ENCODE measurements at places on chromosomes 12 and 14.
A peak's percentile ranks its signal among the peaks of the same experiment; 100 is the strongest.

GRCh38 chr12:42892702-42893551, 303.4 kb upstream of the PRICKLE1 start:
- no peak for DNase-seq

- no peak for DNase-seq
Measured at GRCh38 chr14:63011623-63012022, 33.6 kb downstream of the KCNH5 start.

GRCh38 chr14:101540481-101541462, 20.5 kb upstream of the DIO3 start:
- no peak for DNase-seq

DNA sequence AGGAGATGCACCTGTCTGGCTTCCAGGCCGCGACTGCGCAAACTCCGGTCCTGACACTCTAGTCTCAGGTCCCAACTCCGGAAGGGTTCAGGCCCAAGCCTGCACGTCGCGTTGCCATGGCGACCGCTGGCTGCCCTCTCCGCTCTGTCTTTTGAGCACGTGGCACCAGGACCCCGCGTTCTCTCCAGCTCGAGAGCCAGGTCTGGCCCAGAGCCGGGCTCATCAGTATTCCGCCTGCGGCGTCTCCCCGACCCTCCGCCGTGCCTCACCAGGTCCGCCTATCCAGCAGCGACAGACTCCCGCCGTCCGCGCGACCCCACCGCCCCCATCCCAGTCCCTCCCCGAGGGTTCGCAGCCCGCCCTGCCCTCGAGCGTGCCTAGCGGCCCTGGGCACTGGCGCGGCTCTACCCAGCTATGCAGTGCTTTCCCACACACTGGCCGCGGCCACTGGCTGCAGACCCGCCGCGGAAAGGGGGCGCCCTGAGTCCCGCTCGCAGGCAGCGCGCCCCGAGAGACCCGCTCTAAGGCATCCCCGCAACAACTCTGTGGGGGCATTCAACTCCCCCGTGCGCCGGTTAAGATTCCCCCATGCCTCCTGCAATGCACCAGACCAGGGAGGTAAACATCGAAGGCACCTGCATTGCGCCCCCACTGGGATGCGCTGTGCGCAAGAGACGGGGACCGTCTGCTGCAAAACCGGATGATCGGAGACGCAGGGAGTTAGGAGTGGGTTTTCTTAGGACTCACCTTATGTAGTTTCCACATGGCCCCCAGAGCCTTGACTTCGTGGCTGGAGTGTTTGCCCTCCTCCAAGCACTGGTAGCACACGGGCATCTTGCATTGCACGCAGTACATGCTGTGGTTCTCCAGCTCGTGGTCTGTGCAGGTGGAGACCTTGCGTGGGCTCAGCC, 1.3 kb downstream of the TRIM9 start:
- no peak for DNase-seq

- no peak for DNase-seq
Measured at GRCh38 chr12:26435069-26435404, 239.7 kb downstream of the SSPN start.

DNA sequence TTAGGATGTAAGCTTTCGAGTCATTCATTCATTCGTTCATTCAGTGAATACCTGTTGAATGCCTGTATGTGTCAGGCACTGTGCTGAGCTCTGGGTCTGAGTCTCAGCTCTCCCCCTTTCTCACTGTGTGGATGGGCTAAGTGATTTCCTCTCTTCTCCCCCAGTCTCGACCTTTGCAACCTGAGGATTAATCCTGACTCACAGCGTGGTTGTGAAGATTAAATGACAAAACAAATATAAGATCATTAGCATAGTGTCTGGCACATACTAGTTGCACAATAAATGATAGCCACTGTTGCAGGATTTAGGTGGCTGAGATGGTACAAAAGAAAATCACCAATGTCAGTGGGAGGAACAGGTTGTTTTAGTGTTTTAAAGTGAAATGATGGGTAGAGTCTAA, 136.7 kb downstream of the GPR135 start:
- DNase-seq: no peak

GRCh38 chr14:58844544-58844943, 206.8 kb downstream of the DACT1 start:
- DNase-seq: no peak

GRCh38 chr12:91616416-91616815, 433.8 kb upstream of the DCN start:
- DNase-seq: no peak

DNA sequence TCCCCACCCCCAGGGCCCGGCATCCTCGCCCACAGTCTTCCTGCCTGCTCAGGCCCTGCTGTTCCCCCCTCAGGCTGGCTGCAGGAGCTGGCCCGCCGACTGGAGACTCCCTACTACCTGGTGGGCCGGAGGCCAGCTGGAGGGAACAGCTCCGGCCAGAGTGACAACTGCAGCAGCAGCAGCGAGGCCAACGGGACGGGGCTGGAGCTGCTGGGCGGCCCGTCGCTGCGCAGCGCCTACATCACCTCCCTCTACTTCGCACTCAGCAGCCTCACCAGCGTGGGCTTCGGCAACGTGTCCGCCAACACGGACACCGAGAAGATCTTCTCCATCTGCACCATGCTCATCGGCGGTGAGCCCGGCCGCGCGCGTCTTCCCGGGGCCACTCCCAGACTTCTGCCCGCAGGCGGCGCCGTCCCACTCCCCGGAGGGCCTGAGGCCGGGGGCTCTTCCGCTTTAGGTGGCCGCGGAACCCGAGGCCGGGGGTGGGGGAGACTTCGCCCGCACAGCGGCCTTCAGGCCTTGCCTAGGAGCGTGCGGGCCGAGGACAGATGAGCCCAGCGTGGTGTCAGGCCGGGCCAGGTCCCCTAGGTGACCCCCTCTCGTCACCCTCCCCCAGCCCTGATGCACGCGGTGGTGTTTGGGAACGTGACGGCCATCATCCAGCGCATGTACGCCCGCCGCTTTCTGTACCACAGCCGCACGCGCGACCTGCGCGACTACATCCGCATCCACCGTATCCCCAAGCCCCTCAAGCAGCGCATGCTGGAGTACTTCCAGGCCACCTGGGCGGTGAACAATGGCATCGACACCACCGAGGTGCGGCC, 10.2 kb downstream of the KCNH3 start:
- DNase-seq: no peak

DNA sequence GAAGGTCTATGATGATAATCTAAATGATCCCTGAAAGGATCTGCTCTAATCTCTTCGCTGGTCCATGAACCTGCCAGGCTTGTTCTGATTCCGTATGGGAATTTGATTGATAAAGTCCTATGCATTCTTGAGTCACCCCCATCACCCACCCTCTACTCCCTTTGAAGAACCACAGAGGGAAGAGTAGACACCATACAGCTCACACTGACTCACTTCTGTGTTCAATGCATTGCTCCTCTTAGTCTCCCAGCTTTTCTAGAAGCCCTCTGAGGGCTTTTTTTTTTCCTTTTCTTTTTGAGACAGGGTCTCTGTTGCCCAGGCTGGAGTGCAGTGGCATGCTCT, 18.5 kb upstream of the GPRC5A start:
- DNase-seq: peak; percentile 18

- no peak for DNase-seq
Measured at GRCh38 chr14:77014004-77014604, 14.4 kb downstream of the IRF2BPL start.

- no peak for DNase-seq
Measured at GRCh38 chr12:98990648-98991047, 345.6 kb downstream of the APAF1 start.

- no peak for DNase-seq
Measured at GRCh38 chr14:99519931-99520421, 38.8 kb downstream of the CCNK start.

GRCh38 chr14:92902726-92903125, 20.2 kb upstream of the CHGA start:
- DNase-seq: no peak

- no peak for DNase-seq
Measured at GRCh38 chr14:101276309-101277091, 284.8 kb upstream of the DIO3 start.

DNA sequence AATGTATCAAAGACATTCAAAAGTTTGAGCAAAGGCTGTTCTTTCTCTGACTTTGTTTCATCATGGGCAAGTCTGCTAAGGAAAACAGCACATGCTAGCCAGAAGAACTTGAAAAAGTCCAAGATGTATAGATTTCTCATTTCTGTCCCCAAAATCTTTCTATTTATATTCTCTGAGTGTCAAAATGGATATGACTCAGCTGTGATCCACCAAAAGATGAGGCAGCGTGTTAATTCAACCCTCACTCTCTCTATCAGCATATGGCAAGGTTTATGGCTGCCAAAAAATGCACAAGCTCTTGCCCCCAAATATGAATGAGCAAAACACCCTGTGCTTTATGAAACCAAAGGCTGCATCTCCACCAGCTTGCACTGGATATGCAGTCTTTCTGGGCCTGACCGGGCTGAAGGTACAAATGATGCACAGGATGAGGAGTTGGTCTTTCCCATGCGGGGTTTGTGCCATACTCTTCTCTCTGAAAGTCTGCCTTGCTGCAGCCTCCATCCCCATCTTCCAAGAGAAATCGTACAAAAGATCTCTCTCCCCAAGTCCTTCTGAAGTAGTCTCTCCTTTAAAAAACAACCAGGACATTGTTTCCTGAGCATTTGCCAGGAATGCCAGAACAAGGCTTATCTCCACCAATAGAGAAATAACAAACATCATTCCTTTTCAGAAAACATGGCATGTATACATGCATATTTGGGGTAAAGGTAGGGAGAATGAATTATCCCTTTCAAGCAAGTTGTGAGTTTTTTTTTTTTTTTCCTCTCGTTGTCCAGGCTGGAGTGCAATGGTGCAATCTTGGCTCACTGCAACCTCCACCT, 203.4 kb downstream of the TMX1 start:
- peak; percentile 73 for DNase-seq

- DNase-seq: no peak
Measured at GRCh38 chr12:12486661-12487240, 75.9 kb downstream of the DUSP16 start.

GRCh38 chr14:55301437-55302121, 30.4 kb downstream of the FBXO34 start:
- DNase-seq: peak; percentile 45

DNA sequence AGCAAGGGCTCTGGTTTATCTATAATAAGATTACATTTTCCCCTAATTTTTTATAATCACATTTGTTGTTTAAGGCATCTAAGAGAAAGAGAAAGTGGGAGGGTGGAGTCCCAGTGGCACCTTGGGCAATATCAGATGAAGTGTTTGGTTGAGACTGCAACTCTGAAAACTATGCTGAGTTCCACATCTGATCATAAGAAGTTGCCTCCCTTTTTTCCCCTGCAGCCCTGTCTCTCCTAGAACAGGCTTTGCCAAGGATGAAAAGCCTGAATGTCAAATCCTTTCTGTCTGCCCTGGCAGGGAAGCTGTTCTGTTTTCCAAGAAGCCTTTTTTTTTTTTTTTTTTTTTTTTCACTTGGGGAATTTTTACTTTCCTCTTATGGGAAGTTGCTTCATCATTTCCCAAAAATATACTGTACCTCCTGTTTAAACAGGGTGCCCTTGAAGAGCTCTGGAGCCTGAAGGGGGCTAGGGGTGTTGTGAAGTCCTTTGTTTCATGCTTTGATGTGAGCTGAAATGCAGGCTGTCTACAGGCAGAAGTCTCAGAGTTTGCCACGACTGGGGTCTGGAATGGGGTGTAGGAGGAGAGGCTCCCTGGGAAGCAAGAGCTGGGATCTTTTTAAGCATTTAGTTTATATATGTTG, 71.3 kb downstream of the SUSD6 start:
- DNase-seq: no peak

GRCh38 chr14:95519699-95520098, 3.2 kb upstream of the SYNE3 start:
- DNase-seq: no peak

- DNase-seq: no peak
Measured at GRCh38 chr12:121043067-121043466, 4.0 kb upstream of the OASL start.

GRCh38 chr12:124463341-124463921, 104.0 kb downstream of the NCOR2 start:
- no peak for DNase-seq

GRCh38 chr14:61478971-61479473, 157.6 kb downstream of the PRKCH start:
- no peak for DNase-seq

DNA sequence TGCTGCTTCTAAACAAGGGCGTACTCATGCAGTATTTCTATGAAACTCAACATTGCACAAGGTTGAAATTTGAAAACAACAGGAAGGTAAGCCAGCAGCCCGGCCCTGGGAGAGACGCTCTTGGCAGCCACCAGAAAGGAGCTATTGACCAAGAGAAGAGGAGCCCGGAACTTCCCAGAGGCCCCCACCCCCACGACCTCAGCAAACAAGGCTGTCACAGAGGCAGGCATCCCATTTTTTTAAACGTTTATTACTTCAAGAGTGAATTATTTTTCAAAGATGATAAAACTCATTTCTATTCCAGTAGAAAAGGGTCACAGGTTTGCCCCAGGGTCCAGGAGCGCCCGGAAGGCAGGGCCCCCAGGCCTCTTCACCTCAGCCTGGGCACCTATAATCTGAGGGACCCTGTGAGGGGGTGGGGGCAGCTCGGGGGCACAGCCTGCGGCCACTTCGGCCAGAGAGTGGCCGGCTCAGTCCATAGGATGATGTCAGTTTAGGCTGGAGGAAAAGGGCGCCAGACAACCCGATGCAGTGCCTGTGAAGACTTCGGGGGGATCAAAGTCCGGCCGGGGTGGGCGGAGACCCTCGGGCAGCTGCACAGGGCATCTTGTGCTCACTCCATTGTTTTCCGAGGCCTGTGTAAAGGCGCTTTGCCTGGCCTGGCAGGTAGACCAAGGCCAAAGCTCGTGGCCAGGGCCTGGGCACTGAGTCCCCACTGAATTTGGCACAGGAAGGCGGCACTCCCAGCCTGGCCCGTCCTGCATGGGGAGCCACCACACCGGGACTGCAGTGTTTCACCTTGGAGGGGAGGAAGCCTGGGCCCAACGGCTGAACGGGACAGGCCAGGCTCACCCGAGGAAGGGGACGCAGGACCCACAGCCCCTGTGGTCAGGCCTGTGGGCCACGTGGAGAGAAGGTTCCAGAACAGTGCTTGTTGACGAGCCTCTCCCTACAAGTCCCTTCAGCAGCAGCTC, 86.0 kb downstream of the SCARB1 start:
- DNase-seq: no peak

GRCh38 chr14:92729634-92730358, 18.6 kb downstream of the LGMN start:
- no peak for DNase-seq

- no peak for DNase-seq
Measured at GRCh38 chr12:42968426-42968825, 378.9 kb upstream of the PRICKLE1 start.

DNA sequence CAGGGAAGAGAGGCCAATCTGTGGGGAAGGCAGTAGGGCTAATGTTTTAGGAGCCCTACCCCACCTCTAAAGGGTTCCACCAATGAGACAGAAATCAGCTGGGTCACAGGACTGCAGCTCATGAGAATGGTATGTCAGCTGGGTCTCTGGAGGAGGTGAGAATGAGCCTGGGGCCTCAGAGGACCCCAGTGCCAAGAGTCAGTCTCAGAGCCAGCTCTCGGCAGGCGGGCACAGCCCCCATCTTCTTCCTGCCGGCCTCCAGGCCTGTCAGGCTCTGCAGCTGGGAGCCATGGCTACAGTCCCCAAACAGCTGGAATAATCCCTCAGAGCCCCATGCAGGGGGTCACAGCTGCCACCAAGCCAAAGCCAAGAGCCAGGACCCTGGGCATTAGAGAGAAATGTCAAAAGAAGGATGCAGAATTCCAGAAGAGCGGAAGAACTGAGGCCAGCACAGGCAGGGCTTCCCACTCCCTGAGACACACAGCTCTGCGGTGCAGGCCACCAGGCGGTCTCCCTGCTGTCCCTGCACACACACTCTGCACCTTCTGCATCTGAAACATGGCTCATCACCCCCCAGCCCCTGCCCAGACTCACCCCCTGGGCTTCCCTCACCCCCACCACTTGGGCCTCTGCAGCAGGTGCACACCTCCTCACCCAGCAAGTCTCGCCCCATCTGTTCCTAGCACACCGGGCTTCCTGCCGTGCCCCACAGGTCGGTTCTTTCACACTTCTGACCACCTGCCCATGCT, 26.0 kb downstream of the ITPK1 start:
- no peak for DNase-seq
